ENCODE measurements at places on chromosomes 6 and 20.
A peak's percentile ranks its signal among the peaks of the same experiment; 100 is the strongest.

DNA sequence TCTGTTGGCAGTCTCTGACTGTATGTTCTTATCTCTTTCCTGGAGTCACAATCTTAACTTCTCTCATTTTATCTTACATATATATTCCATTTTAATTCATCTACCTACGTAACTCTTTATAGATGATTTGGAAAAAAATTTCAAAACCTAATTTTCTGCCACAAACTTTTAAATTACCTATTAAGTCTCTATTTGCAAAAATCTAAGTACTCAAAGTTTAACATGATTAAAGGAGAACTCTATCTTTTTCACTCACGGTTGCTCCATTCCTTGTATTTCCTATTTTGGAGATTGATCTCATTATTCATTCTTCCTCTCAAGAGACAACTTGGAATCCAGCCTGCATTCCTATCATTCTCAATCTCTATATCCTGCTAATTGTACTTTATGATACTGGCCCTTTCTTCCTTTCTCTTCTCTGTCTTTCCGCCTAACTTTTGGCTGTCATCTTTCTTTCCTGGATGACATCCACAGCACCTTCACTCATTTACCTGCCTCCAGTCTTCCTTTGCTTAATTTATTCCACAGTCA, 1071.1 kb upstream of the CITED2 start:
- DNase-seq, result peak; percentile 30

GRCh38 chr6:83867527-83868161, 8.2 kb downstream of the CYB5R4 start:
- peak; percentile 75 for DNase-seq

DNA sequence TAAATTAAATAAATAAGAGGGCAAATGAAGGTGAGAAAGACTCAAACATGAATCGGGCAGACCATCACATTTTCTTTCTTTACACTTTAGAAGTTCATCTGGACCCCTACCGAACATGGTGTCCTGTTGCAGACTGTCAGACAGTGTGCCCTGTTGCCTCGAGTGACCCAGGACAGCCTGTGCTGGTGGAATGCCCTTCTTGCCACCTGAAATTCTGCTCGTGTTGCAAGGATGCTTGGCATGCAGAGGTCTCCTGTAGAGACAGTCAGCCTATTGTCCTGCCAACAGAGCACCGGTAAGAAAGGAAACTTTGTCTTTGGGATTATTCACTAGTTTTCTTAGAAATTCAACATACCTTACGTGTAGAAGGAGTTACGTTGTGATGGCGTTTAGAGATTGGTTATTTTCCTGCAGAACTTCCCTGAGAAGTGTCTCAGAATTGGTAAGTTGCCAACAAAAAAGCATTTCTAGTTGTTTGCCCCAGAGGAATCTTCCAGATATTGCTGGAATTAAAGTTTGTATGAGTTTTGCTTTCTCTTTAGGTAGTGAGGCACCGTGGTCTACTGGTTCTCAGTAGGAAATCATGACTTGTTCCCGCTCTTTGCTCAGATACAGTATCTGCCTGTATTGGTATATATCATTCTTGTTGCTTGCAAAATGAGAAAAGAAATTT, 70.1 kb downstream of the RNF144B start:
- DNase-seq, result no peak

DNA sequence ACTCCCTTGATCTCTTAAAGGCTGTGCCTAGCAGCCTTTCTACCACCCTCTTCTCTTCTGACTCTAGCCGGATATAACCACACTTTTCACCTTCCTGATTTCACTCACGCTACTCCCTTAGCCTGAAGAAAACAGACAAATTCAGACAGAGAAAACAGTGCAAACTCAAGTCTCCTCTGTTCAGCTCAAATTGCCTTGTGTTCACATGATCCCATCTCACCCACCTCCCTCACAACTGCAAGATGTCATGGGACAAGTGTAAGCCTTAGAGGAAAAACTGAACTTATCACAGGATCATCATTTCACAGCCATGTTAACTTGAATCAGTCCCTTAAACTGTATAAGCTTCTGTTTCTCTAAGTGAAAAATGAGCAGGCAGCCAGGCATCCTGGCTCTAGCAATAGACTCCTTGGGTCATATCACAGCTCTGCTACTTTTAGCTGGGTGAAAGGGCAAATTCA, 66.5 kb upstream of the TENT5A start:
- no peak for DNase-seq

Measured in RCC 7860 (cell line).